ENCODE measurements at places on chromosomes 12 and 14.
A peak's percentile ranks its signal among the peaks of the same experiment; 100 is the strongest.

GRCh38 chr14:55884819-55885218 is 233.4 kb upstream of the PELI2 start:
- no peaks in the 10 kb centered on the region for H3K4me1 ChIP-seq
- no peak for DNase-seq
- no peak overlapping the region for H3K27ac ChIP-seq

DNA sequence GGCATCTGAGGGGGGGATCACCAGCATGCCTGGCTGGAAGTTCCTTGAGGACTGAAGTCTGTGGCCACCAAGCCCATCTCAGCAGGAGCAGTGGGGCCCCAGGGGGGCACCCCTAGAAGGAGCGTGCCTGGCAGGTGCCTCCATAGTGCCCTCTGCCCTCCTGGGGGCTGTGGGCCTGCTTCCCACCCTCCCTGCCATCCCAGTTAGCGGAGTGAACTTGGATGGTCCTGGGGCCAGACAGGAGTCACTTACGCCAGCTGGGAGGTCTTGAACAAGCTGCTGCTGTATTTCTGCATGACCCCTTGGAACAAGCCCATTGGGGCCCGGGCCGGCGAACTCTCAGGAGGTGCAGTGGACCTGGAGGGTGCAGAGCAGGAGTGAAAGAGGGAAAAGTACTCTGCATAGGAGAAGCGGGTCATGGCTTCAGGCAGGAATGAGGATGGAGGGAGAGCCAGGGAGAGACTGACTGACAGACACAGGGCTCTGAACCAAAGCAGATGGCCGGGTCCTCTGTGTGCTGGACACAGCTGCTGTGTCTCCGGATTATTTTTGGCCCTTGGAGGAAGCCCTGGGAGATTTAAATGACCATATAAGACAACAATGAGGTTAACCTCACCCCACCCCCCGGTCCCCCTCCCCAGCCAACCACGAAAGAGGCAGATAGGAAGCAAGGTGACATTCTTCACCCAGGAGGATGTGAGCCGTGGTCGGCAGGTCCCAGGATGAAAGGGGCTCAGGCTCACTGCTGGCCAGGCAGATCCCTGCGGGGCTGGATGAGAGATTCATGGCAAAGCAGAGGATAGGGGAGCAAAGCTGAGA is 19.6 kb downstream of the ASB2 start:
- no peaks in the 10 kb centered on the region for H3K36me3 ChIP-seq
- peaks cover 99% of the 10 kb centered on the region for H3K4me1 ChIP-seq
- H3K27ac ChIP-seq, result peak overlapping the region; percentile 63
- H3K27me3 ChIP-seq, result no peaks in the 10 kb centered on the region
- H3K4me3 ChIP-seq, result peak overlapping the region; percentile 82

DNA sequence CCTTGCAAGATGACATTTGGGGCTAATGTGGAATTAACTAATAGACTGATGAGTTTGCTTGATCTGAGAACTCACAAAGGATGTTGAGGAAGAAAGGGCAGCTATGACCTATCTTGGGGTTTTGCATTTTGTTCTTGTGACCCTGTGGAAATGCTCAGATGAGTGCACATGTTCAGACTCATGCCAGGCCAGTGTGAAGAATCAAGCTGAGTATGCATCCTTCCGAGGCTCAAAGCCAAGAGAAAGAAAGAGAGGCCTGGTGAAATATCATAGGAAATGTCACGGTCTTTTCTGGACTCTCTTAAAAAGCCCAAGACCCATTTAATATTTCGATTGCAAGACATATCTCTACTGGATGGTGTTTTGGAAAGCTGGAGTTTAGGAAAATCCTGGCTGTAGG is 96.3 kb downstream of the CACNA1C start:
- no peak overlapping the region for H3K4me3 ChIP-seq
- H3K36me3 ChIP-seq, result no peaks in the 10 kb centered on the region
- H3K27me3 ChIP-seq, result no peaks in the 10 kb centered on the region
- DNase-seq, result no peak
- H3K27ac ChIP-seq, result no peak overlapping the region
- H3K4me1 ChIP-seq, result no peaks in the 10 kb centered on the region

- no peak for DNase-seq
- H3K27me3 ChIP-seq, result no peaks in the 10 kb centered on the region
- H3K36me3 ChIP-seq, result no peaks in the 10 kb centered on the region
- peaks cover 9% of the 10 kb centered on the region for H3K4me1 ChIP-seq
Measured at GRCh38 chr12:27539191-27539631, 15.2 kb downstream of the PPFIBP1 start.

DNA sequence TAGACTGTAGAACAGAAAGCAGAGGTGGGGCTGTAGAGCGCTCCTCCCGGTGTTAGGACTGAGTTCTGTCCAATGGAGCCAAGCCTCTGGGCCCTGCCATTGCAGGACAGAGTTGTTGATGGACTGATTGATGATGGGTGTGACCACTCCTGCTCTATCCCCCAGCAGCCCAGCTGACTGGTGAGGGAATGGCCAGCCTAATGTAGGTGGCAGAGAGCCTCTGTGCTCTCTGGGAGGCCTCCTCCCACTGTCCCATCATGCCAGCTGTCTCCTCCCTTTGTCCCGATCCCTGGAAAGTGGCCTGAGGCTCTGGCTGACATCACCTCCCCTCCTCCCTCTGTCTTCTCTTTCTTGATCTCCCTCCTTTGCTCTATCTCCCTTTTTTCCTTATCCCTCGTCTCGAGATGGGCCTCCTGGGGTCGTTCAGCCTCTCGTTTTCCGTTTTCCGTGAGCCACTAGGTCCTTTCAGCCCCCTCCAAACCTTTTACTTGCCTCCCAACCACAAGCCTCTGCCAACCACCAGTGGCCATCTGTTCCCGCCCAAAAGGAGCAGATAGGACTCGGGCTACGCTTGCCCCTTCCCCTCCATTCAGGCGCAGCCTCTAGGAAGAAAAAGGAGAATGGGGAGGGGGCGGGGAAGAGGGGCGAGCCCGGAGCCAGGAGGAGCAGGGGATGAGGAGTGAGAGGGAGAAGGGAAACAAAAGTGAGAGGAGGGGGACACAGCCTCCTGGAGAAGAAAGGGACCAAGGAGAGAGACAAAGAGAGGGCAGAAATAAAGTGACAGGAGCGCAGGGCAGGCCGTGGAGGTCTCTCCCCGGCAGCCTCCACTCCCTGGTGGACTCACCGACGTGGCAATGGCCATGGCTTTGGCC is 572 bp downstream of the EFS start:
- no peak overlapping the region for H3K4me3 ChIP-seq
- no peak for DNase-seq
- no peak overlapping the region for H3K27ac ChIP-seq

DNA sequence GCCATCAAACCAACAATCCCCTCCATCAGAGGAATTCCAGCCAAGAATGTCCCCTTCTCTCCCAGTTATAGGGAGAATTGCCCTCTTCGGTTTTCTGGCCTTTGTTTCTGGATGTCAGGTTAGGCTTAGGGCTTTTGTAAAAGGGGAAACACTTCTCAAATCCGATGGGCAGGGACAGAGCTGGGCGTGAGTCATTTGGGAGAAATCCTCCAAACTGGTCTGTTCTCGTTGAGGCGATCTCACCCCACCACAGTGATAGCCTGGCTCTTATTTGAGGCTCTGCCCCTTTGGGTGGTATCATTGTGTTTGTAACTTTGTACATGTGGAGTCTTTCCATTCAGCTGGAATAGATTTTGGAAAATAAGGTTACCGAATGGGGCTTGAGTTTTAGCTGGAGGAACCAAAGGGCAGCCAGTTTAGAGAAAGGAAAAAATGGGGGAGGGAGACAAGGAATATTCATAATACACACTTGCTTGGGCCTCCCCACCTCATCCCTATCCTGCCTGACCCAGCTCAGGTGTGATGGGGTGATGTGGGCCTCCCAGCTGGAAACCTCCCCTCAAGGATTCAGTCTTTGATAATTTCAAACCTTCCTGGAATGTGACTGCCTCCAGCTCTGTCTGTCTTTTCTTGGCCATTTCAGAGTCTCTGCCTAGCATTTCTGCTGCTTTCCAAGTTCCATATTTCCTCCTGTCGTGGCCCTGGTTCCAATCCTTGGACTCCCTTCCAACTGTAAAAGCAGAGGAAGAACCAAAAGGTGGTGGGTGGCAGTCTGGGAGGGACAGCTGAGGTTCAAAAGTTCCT is 7.5 kb downstream of the HOXC4 start:
- H3K4me3 ChIP-seq, result no peak overlapping the region
- DNase-seq, result no peak
- H3K4me1 ChIP-seq, result no peaks in the 10 kb centered on the region
- H3K27me3 ChIP-seq, result peaks cover 37% of the 10 kb centered on the region

GRCh38 chr12:91204421-91204820 is 21.8 kb upstream of the DCN start:
- no peaks in the 10 kb centered on the region for H3K4me1 ChIP-seq
- DNase-seq, result no peak
- H3K36me3 ChIP-seq, result no peaks in the 10 kb centered on the region
- no peak overlapping the region for H3K27ac ChIP-seq
- H3K4me3 ChIP-seq, result no peak overlapping the region

All from CD4-positive, alpha-beta memory T cell (primary cell).